ENCODE measurements at places on chromosomes 3 and 15.

DNA sequence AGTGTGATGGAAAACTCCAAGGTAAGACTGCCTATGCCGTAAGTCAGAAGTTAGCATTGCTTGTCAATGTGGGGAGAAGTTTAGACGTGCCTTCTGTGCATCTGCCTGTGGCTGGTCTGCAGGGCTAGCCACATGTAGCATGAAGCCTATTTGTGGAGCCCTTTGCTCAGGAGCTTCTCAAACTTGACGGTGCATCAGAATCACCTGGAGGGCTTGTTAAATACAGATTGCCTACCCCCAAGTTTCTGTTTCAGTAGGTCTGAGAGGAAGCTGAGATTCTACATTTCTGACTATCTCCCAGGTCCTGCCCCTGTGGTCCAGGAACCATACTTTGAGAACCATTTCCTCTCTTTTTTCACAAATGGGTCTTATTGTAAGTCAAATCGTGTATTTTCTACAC, 292.1 kb upstream of the TPM1 start:
- no peak for DNase-seq

DNA sequence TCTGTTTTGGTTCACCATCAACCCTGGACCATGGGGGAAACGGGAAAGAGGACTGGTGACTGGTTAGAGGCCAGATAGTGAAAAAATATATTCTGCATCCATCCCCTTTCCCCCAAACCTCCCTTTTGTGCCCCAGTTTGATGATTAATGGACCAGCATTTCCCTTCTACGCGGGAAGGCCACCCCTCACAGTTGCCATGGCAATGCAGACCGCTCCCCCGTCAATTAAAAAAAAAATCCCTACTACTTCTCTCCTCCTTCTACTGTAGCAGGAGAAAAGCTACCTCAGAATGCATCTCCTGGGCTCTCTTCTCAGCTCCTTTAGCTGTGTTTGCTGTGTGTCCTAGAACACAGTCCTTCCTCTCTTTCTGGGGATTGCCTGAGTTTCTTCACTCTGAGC, 4.0 kb downstream of the BAHD1 start:
- DNase-seq, result no peak

- no peak for DNase-seq
Observed at GRCh38 chr15:55494931-55495330, 13.1 kb downstream of the DNAAF4 start.

GRCh38 chr3:45807681-45808540, 11.6 kb upstream of the SLC6A20 start:
- DNase-seq, result no peak

GRCh38 chr3:24686808-24687207, 192.2 kb upstream of the THRB start:
- no peak for DNase-seq

DNA sequence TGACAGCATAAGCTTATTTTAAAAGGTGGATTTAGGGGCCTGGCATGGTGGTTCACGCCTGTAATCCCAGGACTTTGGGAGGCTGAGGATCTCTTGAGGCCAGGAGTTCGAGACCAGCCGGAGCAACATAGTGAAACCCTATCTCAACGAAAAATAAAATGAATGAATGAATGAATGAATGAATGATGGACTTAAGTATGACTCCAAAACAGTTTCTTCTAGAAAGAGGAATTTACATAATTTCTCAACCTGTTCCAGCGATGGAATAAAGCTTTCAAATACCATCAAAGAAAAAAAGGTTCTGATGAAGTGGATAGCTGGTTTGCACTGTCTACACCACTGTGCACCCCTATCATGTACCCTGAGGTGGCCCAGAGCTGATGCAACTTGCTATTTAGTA, 20.1 kb upstream of the NR2C2 start:
- DNase-seq, result no peak

DNA sequence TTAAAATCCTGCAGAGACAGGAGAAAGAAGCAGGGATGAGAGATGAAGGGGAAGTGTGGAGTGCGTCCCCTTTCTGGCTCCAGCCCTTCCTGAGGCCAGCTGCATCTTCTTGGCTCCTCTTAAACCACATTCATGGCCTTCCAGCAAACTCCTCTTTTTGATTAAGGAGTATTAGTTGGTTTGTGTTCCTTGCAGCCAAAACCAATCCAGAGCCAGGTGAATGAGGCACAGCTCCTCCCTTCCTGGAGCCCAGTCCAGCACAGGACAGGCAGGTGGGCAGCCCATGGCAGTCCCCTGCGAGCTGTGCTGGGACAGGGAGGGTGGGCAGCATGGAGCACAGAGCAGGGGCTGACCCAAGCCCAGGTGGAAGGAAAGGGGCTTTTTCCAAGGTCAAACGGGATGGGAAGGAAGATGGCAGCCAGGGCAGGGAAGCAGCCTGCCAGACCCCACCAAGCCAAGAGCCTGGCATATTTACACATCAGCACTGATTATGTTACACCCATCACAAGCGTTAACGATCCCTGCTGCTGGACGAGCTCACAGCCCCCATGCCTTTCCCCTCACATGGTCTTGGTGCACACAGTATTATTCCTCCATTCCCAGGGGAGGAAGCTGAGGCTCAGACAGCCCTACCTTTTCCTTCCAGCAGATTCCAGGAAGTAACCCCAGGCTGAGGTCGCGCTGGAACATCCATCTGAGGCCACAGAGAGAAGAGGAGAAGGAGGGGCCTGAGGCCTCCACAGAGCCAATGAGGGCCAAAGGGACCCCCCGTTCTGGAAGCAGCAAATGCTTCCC, 175.6 kb downstream of the SMAD6 start:
- DNase-seq, result peak; percentile 70

DNA sequence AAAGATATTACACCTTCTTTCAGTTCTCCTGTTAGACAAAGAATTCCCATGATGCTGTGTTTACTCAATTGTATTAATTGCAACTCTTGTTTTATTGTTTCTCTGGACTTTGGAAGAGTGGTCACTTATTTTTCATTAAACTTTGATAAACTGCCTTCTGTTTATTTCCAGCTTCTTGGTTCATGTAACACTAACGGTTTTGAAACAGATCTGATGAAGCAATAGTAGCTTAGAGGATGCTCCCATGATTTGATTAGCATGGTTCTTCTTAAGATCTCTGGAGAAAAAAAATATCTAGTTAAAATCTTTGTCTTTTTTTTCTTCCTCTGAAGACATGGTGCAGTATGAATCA, 90.1 kb downstream of the FNDC3B start:
- DNase-seq, result no peak

DNA sequence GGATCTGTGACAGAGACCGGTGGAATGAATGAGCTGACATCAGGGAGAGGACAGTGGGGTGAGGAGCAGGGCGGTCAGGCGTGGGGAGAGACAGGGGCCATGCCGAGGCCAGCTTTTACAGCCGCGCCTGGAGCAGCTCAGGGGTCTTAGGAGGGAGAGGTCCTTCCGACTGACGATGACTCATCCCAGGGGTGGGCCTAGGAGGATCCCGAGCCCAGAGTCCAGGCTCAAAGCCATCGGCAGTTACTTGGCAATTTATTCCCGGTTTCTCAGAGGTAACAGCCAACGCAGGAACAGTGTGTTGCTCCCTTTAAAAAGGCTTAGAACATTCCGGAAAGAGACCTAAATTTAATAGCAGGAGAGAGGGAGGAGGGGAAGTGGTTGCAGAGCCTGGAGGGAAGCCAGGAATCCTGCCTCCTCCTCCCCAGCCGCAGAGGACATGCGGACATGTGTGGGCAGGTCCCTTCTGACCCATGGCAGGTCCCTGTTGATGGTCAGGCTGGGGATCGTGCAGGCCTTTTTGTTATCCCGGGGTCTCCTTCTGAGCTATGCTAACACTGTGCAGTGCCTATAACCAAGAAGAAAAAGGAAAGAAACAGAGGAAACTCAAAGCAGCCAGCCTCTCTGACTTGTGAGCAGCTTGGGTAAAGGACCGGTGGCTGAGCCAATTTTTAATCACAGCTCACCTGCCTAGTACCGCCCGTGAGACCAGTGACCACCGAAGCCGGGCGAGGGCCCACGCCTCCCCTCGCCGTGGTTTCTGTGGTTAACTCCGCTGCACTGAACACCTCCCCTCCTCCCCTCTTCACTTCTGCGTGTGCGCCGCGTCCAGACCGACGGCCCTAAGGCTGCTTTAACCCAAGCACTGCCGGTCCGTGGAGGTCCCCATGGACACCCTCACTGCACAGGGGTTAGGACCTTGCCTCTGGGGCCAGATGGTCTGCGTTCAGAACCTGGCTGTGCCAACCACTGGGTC, 392.4 kb upstream of the PROK2 start:
- DNase-seq, result no peak

DNA sequence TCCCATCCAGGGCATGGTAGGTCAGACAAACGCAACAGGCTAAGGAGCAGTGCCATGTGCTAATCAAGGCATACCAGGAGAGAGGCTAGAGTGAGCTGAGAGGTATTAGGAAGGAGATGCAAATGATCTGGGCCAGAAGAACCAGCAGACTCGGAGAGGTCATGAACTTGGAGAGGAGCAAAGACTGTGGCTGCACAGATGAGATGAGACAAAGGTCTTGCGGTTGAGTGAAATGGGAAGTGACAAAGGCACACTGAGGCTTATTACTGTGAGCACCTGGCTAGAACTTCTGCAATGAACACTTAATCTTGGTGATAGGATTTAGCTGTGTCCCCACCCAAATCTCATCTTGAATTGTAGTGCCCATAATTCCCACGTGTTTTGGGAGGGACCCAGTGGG, 380.2 kb downstream of the ULK4 start:
- no peak for DNase-seq

GRCh38 chr15:74123131-74123429, 7.3 kb upstream of the ISLR2 start:
- no peak for DNase-seq

Measured in Right ventricle myocardium inferior (tissue), 1 donor.